Transverse colon (tissue), 4 donors: ENCODE measurements at places on chromosomes 2 and 18. TPM values are rescaled to one million over a fixed set of nuclear protein-coding genes. Genes with fewer than 3 reads are reported as not detected.

DNA sequence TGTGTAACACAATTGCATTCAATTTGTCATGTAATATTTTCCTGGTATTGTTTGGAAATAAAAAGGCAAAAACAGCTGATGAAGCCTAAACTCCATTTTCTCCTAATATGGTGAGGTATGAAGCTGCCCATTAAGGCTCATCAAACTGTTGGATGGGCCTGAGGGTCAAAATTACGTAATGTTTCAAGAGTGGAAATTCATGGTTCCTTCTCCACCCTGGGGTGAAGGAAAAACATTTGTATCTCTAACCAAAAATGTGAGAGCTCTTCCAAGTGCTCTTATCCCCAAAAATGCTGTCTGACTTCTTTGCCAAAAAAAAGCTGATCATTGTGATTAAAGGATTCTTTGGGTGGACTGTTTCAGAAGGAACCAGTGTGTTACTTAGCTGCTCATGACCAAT is 91.8 kb downstream of the ARHGAP28 start:
- no peaks in the 10 kb centered on the region for H3K36me3 ChIP-seq
- H3K4me1 ChIP-seq: no peaks in the 10 kb centered on the region
- no peak overlapping the region for H3K4me3 ChIP-seq
- no peak for DNase-seq

GRCh38 chr2:54952425-54952824 is 97.8 kb downstream of the RTN4 start:
- no peaks in the 10 kb centered on the region for H3K36me3 ChIP-seq
- H3K4me1 ChIP-seq: peaks cover 25% of the 10 kb centered on the region

DNA sequence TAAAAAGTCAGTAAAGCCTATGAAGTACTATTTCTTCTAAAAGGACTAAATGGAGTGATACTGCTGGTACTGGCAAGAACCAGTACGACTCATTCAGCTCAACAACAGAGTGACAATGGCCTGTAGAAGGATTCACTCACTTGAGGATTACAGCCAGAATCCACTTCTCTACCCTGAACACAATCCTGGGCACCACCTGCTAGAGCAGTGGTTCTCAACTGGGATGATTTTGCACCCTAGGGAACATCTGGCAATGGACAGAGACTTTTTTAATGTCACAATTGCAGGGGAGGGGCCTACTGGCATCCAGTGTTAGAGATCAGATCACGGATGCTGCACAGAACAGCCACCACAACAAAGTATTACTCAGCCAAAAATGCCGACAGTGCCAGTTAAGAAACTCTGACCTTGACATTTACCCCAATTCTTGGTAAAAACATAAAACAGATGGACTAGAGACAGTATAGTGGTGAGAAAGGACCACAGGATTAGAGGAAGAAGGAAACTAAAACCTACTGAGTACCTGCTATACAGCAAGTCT is 5.0 kb downstream of the SPIRE1 start:
- H3K4me1 ChIP-seq: peaks cover 11% of the 10 kb centered on the region
- DNase-seq: no peak
- no peaks in the 10 kb centered on the region for H3K36me3 ChIP-seq
- no peak overlapping the region for H3K4me3 ChIP-seq

DNA sequence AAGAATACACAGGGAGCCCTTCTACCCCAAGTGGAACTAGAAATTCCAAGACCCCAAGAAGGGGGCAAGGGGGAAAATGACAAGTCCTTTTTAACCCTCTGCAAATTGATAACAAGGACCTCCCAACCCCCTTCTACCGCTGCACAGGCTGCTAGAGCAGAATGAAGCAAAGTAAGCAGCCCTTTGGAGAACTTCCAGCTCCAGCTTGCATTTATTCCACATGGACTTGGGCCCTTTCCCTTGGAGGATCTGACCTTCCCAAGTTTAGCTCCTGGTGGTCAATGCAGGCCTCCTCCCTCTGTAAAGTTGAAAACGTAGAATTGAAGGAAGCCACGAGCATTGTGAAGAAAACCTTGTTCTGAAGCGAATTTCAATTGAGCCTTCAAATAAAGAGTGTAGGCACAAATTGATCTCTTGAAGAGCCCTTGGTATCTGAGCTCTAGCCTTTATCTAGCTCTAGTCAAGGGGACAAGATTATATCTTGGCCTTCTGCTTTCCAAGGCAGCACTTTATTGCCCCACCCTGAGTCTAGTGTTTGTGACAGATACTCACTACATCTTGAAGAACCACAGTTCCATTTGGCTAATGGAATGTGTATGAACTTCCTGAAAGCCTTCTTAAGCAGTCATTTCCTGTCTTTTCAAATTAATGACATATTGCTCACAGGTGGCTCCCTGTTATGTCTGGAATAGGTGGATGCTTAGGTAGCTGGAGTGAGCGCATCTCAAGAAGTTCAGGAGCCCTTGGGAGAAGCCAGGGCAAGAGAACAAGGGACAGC is 37.2 kb downstream of the SLC14A2 start:
- no peak for DNase-seq
- no peak overlapping the region for H3K27ac ChIP-seq
- H3K36me3 ChIP-seq: no peaks in the 10 kb centered on the region
- no peaks in the 10 kb centered on the region for H3K4me1 ChIP-seq
- no peaks in the 10 kb centered on the region for H3K27me3 ChIP-seq

GRCh38 chr2:70988151-70988550 is 6.5 kb downstream of the TEX261 start:
- no peak overlapping the region for H3K4me3 ChIP-seq
- H3K27me3 ChIP-seq: no peaks in the 10 kb centered on the region
- peaks cover 5% of the 10 kb centered on the region for H3K4me1 ChIP-seq
- H3K27ac ChIP-seq: no peak overlapping the region

GRCh38 chr2:85804583-85804982 is 50.8 kb downstream of the ATOH8 start:
- DNase-seq: peak; percentile 5
- H3K27me3 ChIP-seq: no peaks in the 10 kb centered on the region
- no peaks in the 10 kb centered on the region for H3K36me3 ChIP-seq
- no peak overlapping the region for H3K4me3 ChIP-seq
- H3K27ac ChIP-seq: no peak overlapping the region

- H3K4me3 ChIP-seq: no peak overlapping the region
- no peaks in the 10 kb centered on the region for H3K36me3 ChIP-seq
- H3K27ac ChIP-seq: no peak overlapping the region
- no peaks in the 10 kb centered on the region for H3K27me3 ChIP-seq
- H3K4me1 ChIP-seq: peaks cover 32% of the 10 kb centered on the region
Observed at GRCh38 chr2:37589298-37589697, 82.1 kb downstream of the CDC42EP3 start.

- no peak overlapping the region for H3K27ac ChIP-seq
- no peaks in the 10 kb centered on the region for H3K36me3 ChIP-seq
- DNase-seq: no peak
Observed at GRCh38 chr2:112949456-112949855, 28.4 kb upstream of the IL36G start.

GRCh38 chr2:165238295-165238694 is 919 bp upstream of the SCN2A start:
- H3K27ac ChIP-seq: no peak overlapping the region
- no peaks in the 10 kb centered on the region for H3K27me3 ChIP-seq
- no peak overlapping the region for H3K4me3 ChIP-seq
- H3K36me3 ChIP-seq: no peaks in the 10 kb centered on the region

DNA sequence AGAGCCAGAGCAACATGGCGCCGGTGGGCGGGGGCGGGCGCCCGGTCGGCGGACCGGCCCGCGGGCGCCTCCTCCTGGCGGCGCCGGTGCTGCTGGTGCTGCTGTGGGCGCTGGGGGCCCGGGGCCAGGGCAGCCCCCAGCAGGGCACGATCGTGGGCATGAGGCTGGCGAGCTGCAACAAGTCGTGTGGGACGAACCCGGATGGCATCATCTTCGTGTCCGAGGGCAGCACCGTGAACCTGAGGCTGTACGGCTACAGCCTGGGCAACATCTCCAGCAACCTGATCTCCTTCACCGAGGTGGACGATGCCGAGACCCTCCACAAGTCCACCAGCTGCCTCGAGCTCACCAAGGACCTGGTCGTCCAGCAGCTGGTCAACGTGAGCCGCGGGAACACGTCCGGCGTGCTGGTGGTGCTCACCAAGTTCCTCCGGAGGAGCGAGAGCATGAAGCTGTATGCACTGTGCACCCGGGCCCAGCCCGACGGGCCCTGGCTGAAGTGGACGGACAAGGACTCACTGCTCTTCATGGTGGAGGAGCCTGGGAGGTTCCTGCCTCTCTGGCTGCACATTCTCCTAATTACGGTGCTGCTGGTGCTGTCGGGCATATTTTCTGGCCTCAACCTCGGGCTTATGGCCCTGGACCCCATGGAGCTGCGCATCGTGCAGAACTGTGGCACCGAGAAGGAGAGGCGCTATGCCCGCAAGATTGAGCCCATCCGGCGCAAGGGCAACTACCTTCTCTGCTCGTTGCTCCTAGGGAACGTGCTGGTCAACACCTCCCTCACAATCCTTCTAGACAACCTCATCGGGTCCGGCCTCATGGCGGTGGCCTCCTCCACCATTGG is 507 bp downstream of the CNNM4 start:
- peak overlapping the region; percentile 84 for H3K27ac ChIP-seq
- peak overlapping the region; percentile 53 for H3K4me3 ChIP-seq
- no peaks in the 10 kb centered on the region for H3K36me3 ChIP-seq

DNA sequence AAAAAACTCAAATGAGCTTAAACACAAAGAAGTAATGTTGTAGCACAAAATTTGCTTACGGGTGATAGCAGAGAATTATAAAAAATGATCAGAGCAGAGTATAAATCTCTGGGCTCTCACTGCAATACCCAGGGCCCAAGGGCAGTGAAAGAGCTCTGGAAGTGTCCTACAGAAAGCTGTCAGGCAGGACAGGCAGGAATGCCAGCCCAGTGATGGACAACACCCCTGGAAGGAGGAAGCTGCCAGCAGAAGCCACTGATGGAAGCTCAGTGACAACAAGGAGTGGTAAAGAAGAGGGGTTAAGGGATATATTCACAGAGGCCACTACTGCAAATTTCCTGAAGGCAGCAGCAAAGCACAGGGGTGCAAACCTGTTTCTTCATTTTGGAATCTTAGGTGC is 214.9 kb downstream of the L3MBTL4 start:
- no peaks in the 10 kb centered on the region for H3K36me3 ChIP-seq
- DNase-seq: no peak
- no peaks in the 10 kb centered on the region for H3K4me1 ChIP-seq
- H3K27ac ChIP-seq: no peak overlapping the region
- H3K27me3 ChIP-seq: no peaks in the 10 kb centered on the region

DNA sequence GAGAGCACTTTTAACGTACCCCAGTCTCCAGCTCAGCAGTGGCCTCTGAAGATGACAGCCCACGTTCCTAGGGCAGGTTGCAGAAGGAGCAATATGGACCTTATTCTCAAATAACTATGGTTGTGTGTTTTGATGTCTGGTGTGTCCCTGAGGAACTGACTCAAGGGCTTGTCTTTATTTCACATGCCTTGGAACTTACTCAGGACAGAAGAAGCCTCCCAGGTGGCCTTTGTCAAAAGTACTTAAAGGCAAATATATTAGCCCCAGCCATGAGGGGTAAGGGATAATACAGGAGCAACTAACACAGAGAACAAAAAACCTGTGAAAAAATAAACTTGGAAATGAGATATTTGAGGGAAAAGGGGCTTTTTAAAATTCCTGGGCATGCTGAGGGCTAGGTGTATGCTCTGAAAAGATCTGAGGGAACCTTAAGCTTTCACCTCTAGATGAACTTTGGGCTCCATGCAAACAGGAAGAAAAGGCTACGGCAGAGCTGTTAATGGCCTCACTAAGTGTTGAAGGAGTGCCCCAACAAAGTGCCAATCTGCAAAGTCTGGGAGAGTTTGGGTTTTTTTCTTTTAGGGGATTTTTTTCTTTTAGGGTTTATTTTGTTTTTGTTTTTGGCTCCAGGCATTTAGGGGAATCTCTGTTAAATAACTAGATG is 40.3 kb downstream of the SRBD1 start:
- H3K27ac ChIP-seq: no peak overlapping the region
- H3K36me3 ChIP-seq: no peaks in the 10 kb centered on the region
- no peaks in the 10 kb centered on the region for H3K27me3 ChIP-seq
- DNase-seq: no peak

DNA sequence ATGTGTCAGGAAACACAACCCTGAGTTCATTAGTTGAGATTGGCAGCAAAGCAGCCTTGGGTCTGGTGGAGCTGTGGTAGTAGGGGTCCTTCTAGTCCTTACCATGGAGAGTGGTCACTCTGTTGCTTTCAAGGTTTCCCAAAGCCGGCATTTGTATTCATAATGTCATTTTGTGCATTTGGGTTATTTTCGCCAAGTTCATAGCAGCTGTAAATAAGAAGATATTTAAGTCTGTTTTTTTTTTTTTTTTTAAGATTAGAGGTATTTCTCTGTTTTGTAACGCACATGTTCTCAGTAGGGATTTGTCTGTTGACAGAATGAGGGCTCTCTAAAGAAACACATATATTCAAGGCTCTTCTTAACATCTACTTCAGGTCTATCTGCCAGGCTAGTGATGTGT is 114.1 kb downstream of the PRPF40A start:
- no peaks in the 10 kb centered on the region for H3K4me1 ChIP-seq
- H3K27ac ChIP-seq: no peak overlapping the region
- no peak for DNase-seq

DNA sequence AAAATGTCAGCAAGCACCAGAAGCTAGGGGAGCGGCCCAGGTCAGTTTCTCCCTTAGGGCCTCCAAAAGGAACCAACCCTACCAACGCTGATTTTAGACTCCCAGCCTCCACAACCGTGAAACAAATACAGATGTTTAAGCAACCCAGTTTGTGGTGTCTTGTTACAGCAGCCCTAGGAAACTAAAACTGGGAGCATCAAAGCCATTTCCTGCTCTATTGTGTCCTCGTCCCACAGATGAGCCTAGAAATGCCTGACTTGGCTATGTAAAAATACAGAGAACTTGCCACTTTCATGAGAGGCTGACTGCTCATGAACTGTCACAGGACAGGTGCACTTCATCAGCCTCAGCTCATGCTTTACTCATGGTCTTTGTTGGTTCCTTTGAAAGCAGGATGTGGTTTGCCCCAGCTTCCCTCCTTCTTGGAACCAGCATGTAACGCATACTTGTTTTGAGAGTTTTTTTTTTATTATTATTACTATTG is 97.6 kb upstream of the SLC39A10 start:
- H3K4me1 ChIP-seq: peaks cover 5% of the 10 kb centered on the region
- H3K4me3 ChIP-seq: no peak overlapping the region
- H3K27ac ChIP-seq: peak overlapping the region; percentile 52

DNA sequence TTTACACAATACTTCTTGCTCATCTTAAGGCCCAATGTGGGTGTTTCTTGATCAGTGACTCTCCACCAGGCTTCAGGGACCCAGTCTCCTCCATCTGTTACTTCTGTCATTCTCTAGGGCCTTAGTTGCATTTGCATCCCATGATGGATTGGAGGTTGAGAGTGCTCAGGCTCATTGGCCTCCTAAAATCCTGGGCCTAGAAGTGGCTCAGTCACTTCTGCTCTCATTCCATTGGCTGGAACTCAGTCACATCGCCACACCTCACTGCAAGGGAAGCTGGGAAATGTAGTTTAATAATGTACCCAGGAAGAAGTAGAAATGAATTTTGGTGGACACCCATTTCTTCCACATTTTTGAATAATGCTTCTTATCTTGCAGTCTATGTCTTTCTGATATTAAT is 223.5 kb downstream of the HRH4 start:
- no peak overlapping the region for H3K4me3 ChIP-seq
- no peak for DNase-seq
- no peaks in the 10 kb centered on the region for H3K4me1 ChIP-seq
- H3K36me3 ChIP-seq: no peaks in the 10 kb centered on the region

The TRABD2A gene
- total RNA-seq: 230 TPM

The SIX3 gene
- not detected for total RNA-seq
